Astrocyte of the cerebellum (primary cell): ENCODE measurements at places on chromosomes 16 and 17.

- DNase-seq: no peak
These were observed 717 bp downstream of the CYBA start for GRCh38 chr16:88649924-88650748.

GRCh38 chr17:22441776-22442175 lies 749.5 kb downstream of the KCNJ18 start:
- no peak for DNase-seq

- no peak for DNase-seq
These were observed 123.3 kb downstream of the CDK5R1 start for GRCh38 chr17:32609884-32610650.

DNA sequence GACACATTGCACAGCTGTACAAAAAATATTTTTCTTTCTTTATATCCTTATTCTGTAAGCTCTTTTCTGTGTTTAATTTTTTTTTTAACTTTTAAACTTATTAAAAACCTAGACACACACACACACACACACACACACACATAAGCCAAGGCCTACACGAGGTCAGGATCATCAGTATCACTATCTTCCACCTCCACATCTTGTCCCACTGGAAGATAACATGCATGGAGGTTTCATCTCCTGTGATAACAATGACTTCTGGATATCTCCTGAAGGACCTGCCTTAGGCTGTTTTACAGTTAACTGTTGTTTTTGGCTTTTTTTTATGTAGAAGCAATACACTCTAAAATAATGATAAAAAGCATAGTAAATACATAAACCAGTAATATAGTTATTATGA lies 71.2 kb downstream of the TNRC6C start:
- DNase-seq: no peak

DNA sequence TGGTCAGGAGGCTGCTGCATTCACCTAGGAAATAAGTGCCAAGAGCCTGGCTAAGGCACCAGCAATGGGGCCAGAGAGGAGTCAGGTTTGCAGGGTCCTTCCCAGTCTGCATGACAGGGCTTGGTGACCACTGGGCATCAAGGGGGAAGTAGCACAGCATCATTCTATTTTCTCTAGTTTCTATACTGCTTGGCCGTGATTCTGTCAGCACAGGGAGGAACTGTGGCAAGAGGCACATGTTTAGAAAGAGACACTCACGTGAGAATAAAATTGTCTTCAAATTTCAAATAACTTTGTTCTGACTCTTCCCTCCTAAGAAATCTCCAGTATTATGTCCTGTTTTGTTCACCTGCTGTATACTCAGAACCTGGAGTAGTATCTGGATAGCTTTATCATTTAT lies 37.8 kb downstream of the ERN1 start:
- no peak for DNase-seq

DNA sequence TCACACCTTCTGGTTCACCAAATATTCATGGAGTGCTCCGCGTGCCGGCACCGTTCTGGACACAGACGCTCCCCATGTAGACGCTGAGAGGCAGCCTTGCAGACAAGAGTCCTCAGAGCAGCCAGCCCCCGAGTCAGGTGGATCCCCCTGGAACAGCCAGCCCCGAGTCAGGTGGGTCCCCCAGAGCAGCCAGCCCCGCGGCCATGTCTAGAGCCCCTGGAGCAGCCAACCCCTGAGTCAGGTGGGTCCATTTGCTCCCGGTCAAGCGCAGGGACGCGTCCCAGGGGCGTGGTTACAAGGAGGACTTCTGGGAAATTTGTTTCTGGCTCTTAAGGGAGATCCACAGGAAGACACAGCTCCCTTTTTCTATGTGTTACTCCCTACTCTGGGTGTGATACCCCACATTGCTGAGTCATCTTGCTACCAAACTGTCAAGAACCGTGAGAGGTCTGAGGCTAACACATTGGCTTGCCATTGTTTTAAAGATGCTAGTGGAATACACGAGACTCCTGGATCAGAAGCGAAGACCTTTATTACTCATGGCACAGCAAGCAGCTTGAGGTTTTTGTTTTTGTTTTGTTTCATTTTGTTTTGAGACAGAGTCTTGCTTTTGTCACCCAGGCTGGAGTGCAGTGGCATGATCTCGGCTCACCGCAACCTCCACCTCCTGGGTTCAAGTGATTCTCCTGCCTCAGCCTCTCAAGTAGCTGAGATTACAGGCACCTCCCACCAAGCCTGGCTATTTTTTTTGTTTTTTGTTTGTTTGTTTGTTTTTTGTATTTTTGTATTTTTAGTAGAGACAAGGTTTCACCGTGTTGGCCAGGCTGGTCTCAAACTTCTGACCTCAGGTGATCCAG lies 43.3 kb upstream of the CBFA2T3 start:
- no peak for DNase-seq

DNA sequence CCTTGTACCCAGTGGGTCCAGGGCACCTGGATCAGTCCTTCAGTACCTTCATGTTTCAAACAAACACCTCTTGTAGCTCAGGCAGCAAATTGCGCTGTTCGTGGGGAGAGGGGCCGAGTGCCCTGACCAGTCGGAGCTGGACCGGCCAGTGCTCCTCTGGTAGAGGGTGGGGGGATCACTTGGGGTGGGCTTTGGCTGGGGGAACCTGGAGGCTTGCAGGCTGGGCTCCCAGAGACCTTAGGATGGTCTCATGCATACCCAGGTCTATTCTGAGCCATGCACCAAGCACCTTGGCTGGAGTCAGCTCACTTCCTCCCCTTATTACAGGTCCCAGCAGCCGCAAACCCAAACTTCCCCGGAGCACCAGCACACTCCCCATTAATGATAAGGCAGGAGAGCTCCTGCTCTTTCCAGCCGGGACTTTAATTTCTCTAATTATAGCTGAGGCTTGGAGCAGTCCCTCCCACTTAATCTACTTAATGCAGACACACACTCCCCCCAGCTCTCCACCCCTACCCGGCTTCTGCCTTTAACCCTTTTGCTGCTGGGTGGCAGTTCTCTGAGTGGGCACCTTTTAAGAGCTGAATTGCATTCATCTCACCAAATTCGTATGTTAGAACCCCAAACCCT lies 26.3 kb upstream of the MGAT5B start:
- no peak for DNase-seq

GRCh38 chr17:41865596-41865893 lies 322 bp upstream of the KLHL11 start:
- DNase-seq: no peak

DNA sequence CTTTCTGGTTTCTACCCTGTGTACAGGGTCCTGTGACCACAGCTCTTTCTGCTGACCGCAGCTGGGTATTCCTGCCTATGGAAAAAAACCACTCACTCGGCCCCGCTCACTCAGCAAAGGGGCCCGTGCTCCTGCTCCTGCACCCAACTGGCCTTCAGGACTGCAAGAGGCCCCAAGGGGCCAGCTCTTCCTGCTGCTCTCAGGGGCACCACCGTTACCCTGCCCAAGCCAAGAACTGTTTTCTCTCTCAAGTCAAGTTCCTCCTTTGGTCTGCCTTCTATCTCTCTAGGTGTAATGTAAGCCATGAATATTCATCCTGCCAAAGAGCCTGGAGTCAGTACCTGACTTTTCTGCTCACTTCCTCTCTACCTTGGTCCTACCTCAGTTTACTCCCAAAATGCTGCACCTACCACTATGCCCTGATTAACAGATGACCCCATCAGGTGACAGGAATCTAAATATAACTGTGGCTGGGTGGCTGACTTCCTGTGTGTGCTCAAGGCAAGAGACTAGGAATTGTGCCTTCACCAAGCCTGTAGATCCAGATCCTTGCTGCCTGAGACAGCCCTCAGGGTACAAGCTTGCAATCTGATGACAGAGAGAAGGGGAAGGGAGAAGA lies 20.4 kb upstream of the SCIMP start:
- no peak for DNase-seq

DNA sequence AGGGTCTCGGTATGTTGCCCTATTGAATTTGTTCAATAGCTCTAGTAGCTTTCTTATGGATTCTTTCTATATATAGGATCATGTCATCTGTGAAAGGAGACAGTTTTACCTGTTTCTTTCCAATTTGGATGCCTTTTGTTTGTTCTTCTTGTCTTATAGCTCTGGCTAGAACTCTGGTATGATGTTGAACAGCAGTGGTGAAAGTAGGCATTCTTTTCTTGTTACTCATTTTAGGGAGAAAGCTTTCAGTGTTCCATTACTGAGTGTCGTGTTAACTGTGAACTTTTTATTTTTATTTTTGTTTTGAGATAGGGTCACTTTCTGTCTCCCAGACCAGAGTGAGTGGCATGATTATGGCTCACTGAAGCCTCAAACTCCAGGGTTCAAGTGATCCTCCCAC lies 21.2 kb downstream of the EFCAB5 start:
- DNase-seq: no peak

DNA sequence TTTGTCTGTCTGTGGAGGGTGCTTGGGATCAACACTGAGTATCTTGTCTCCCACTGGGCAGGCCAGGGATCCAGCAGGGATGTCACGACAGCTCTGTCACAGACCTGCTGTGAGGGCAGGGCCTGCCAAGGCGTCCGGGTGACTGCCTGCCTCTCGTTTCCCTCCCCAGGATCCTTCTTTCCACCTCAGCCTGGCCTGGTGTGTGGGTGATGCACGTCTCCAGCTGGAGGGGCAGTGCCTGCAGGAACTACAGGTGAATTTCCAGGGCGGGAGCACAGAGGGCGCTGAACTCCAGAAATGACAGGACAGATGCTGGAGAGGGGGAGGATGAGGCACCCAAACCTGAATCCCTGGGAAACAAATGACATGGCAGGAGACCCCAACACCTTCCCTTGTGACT lies 6.8 kb upstream of the MMP15 start:
- DNase-seq: no peak
